ENCODE measurements at places on chromosomes 1 and 21.
A peak's percentile ranks its signal among the peaks of the same experiment; 100 is the strongest.

GRCh38 chr1:218347723-218348627 lies 2.8 kb downstream of the TGFB2 start:
- no peak for DNase-seq

GRCh38 chr21:28632755-28633408 lies 359.8 kb downstream of the LTN1 start:
- DNase-seq = peak; percentile 45

GRCh38 chr1:152052606-152053005 lies 15.8 kb upstream of the S100A11 start:
- no peak for DNase-seq

GRCh38 chr1:12477936-12478611 lies 139.9 kb downstream of the DHRS3 start:
- DNase-seq = peak; percentile 97

GRCh38 chr1:91891454-91891853 lies 5.5 kb upstream of the TGFBR3 start:
- DNase-seq = peak; percentile 77

GRCh38 chr1:17185485-17185860 lies 19.5 kb upstream of the PADI1 start:
- DNase-seq = no peak

DNA sequence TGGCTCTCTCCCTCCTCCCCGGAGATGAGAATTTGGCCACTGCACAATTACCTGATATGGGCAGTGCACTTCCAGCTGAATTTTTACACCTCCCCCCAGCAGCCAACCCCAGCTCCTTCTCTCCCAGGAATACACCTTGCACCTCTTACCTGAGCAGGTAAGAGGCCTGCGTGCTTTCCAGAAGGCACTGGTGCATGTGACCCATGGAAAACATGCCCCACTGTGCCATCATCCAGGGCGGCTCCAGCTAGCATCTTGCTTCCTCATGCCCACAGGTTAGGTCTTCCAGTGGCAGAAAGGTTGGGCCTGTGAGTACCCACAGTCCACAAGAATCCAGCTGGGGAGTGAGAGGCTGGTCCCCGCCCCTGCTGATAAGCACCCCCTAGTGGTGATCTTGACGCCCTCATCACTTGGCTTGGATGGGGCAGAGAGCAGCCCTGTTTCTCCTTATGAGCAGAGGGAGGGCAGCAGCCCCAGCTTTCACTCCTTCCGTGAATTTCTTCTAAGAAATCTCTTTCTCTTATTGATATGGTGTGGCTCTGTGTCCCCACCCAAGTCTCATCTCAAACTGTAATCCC lies 57.8 kb downstream of the EDARADD start:
- DNase-seq = no peak
